ENCODE measurements at places on chromosomes 7 and 10.

DNA sequence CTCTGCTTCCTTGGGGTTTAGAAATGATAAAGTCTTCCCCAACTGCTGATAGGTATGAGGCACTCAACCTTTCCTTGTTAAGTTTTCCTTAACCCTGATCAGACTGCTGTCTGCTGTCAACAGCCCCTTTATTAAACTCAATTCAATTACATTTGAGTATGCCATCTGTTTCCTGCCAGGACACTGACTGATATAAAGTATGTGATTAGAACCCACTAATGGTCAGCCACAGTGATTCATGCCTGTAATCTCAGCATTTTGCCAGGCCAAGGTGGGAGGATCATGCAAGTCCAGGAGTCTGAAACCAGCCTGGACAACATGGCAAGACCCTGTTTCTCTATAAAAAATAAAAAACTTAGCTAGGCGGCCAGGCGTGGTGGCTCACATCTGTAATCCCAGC is 18.1 kb downstream of the BAZ1B start:
- DNase-seq, result no peak

DNA sequence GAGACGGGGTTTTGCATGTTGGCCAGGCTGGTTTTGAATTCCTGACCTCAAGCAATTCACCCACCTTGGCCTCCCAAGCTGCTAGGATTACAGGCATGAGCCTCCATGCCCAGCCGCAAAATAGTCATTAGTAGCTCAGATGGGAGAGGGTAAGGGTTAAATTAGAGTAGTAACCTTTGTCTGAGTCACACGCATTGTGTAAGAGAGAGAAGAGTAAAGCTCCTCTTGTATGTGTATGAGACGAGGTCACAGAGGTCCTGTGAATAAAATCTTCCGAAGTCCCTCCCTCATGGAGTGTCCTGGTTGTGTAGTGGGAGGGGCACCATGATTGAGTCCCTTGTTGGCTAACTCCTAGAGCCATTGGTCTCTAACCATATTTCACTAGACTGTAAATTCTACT is 85.2 kb upstream of the CDC14C start:
- DNase-seq, result no peak

- DNase-seq, result no peak
Observed at GRCh38 chr10:104638861-104639589, 2.1 kb upstream of the SORCS3 start.

DNA sequence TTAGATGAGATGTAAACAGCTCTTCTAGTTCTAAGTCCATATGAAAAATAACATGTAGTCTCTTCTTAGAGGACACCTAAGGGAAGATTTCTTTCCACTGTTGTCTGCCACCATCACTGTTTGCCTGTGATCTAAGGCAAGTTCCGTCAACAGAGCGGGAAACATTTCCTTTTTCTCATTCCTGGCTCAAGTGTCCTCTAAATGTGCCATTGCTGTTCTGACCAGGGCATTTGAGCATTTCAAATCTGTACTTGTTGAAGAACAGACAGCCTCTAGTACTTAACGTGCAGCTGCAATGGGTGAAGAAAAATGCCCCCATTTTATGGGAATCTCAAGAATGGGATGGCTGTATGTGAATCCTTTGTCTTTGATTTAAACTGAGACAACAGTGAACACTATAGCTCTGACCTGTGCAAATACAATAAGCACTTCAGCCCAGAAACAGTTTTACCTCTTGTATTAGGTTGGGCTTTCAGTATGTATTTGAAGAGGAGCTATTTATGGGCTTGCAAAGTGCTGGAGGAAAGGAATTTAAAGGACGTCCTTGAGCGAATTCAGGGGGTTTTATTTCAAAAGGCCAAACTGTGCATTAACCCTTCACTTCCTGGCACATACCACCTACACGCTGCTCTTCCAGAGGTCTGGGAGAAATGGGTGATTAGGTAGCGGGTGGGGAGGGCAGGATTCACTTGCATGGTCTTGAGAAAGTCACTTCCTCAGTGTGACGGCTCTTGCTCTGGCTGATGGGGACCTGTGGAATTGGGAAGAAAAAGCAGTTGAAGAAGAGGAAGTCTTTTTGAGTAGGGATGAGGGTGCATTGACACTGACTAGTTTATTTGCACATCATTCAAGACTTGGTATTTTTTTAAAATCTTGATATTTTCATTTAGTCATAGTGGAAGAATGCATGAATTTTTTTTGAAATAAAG is 66.1 kb downstream of the THNSL1 start:
- no peak for DNase-seq

DNA sequence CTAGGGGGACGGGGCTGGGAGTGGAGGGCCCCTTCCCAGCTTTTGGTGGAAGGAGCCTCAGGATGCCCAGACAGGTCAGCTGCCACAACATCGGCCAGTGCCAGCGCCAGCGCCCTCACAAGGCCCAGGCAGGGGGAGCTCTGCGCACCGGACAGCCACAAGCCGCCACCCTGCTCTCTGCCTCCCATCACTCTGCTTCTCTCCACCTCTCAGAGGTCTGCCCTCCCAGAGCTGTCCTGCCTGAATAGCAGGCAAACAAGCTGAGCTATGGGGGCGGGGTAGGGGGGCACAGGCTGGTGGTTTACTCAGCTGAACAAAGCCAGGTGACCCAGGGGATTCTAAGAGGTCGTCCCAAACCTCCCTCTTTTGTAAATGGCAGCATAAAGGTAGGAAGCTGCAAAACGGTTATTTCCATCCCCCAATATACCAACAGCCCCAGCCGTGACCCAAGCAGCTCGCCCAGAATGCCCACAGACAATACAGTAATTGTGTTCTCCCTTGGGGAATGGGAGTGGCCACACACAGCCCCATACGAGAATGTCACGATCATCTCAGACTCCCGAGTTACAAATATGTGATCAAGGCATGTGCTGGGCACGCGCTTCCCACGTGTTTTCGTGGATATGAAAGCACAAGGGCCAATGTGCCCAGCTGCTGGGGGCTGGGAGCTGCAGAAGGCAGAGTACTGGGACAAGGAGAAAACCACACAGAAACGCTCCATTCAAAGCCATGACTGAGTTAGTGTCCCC is 19.7 kb downstream of the FAM53B start:
- peak; percentile 57 for DNase-seq

DNA sequence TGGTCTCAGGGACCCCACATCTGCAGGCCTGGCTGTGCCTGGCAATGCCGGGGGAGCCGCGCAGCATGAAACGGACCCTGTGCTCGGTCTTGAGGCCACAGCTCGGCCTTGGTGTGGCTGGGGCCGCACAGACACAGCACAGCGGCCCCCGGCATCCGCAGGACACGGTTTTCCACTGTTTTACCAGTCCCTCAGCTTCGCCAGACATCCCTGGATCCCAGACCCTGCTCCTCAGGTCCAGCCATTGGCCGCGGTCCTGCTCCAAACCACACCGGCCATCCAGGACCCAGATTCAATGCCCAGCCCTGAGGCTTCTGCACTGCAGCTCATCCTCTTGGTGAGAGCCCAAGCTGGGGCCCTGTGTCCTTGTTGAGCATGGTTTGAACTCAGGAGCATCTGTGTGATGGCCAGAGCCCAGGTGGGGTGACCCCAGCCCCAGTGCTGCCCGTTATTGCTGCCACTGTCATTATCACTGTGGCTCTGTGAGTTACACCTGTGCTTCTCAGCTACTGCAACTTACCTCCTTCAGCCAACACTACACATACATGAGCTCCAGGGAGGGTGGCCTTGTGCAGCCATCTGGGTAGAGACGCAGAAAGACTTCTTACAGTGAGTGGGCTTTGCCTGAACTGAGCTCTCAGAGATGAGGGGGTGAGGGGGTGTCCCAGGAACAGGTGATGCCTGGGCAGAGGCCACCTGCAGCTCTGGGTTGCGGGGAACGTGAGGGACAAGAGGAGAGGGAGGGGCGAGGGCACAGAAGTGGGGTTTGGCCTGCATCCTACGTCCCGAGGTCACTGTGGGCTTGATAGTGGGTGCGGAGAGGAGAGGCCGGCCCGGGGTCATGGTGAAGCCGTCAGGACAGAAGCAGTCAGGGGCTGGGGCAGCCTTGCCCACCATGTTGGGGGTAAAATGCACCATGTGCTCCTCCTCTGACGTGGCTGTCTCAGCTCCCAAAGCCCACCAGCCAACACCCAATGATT is 567.6 kb downstream of the PTPRN2 start:
- peak; percentile 73 for DNase-seq

- DNase-seq, result no peak
Observed at GRCh38 chr7:119514326-119514725, 758.6 kb upstream of the KCND2 start.

DNA sequence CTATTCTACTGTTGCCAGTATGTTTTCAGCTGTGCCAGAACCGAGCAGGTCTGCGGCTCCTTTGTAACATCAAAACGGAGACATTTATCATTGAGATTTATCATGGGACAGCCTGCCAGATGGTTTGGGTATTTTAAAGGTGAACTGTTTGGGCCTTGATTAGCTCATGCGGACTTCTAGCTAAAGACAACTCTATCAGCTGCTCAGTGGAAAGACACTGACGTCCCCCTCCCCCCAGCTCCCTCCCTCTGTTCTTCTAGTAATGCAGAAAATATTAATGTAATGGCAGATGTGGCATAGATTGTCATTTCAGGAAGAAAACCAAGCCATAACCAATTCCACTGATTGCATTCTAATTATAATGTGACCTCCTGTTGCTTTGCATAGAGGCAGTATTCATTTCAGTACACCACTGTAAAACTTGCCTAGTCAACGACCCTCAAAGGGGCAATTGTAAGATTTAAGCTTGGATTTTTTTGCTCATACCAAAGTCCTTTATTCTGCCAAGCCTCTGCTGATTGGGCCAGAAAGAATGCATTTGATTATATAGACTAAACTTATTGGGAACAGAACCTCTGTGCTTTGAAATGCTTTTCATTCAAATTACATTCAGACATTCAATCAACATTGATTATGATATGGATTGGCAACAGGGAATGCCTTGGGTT is 966.8 kb downstream of the LRMDA start:
- no peak for DNase-seq

DNA sequence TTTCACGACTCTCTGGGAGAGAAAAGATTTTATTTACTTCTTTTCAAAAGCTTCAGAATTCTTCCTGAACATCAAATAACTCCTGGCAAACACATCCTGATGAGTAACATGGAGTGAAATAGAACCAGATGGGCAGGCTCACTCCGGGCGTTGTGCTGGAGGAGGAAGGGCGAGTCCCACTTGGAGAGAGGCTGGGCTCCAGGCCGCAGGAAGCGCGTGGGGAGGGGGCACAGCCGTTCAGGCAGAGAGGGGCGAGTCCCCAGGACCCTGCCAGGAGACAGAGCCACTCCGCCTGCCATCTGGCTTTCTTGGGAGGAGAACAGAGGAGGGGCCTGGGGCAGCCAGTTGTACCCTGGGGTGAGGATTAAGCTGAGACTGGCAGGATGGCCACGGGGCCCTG is 265.9 kb upstream of the ZMIZ1 start:
- no peak for DNase-seq

DNA sequence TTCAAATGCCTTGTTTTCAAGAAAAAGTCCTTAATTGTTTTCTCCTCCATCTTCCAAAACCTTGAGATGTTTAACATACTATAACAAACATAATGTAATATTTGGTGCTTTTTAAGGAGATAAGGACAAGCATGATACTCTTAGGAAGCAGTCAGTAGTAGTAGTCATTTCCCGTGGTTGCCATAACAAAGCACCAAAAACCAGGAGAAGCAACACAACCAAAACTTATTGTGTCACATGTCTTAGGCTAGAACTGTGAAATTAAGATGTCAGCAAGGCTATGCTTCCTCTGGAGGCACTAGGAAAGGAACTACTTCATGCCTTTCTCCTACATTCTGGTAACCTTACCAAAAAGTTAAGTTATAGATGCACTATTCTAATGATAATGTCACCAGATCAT is 106.8 kb downstream of the MBL2 start:
- no peak for DNase-seq

GRCh38 chr7:147151661-147152060 is 1035.1 kb downstream of the CNTNAP2 start:
- DNase-seq, result no peak

- DNase-seq, result no peak
Observed at GRCh38 chr7:146123715-146124114, 7.1 kb downstream of the CNTNAP2 start.

- no peak for DNase-seq
Observed at GRCh38 chr10:31368724-31369123, 49.7 kb downstream of the ZEB1 start.

- DNase-seq, result no peak
Observed at GRCh38 chr7:43693687-43694398, 35.5 kb downstream of the COA1 start.

- no peak for DNase-seq
Observed at GRCh38 chr7:36984710-36985312, 260.5 kb upstream of the AOAH start.

- DNase-seq, result no peak
Observed at GRCh38 chr10:92880233-92880861, 32.0 kb downstream of the EXOC6 start.

GRCh38 chr7:11335947-11336346 is 362.3 kb downstream of the PHF14 start:
- no peak for DNase-seq

GRCh38 chr7:93817004-93817403 is 73.5 kb downstream of the TFPI2 start:
- DNase-seq, result no peak

DNA sequence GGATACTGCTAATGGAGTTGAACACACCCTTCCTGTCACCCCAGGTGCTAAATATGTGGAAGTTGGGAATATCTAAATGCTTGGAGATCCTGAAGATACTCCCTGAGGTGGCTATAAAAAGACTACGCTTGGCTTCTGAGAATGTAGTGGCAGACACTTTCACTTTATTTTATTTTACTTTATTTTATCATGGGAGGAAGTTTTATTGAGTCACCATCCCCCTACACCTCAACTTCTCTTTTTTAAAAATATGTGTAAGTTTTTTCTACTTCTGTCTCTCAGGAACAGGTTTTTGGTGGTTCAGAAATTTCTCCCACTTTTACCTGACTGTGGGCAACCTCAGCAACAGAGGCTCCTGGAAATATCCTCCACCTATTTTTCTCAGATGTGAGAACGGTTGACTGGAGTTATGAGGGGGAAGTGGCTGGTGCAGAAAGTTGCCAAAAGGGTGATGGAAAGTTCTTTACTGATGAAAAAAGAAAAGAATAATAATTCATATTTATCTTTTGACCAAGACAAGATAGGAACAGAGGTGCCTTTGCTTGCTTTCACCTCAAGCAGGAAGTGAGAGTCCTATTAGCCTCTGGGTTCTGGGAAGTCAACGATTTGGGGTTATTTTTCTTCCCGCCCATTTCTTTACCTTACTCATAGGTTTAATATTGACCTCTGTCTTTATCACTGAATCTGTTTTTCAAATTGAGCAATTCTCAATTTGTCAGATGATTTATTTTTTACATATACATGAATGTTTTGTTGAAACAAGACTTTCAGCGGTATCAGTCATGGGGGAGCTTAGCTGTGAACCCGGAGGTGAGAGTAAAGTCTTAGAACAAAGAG is 103.6 kb downstream of the AHR start:
- DNase-seq, result no peak

- peak; percentile 83 for DNase-seq
Observed at GRCh38 chr7:1823376-1824150, 153.5 kb downstream of the ELFN1 start.

DNA sequence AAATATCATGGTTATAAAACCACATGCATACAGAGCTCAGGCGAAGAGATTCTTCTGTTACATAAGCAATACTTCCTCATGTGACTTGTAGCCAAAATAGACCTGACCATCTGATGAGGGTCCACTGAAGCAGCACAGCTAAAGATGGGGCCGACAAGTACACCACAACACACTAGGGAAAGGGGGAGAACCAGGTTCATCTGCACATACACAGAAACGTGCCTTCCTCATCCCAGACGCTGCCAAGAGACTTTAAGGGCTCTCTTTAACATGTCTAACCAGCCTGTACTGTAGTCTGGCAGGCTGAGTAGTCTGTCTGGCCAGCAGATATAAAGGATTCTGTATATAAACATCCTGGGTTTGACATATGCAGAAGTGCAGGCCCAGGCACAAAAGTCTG is 30.3 kb downstream of the ERCC6 start:
- no peak for DNase-seq
